ENCODE measurements at places on chromosomes 3 and 15.

- DNase-seq: no peak
Observed at GRCh38 chr3:55604402-55604801, 117.3 kb upstream of the WNT5A start.

GRCh38 chr3:129567176-129567705 lies 24.3 kb downstream of the H1-8 start:
- no peak for DNase-seq

DNA sequence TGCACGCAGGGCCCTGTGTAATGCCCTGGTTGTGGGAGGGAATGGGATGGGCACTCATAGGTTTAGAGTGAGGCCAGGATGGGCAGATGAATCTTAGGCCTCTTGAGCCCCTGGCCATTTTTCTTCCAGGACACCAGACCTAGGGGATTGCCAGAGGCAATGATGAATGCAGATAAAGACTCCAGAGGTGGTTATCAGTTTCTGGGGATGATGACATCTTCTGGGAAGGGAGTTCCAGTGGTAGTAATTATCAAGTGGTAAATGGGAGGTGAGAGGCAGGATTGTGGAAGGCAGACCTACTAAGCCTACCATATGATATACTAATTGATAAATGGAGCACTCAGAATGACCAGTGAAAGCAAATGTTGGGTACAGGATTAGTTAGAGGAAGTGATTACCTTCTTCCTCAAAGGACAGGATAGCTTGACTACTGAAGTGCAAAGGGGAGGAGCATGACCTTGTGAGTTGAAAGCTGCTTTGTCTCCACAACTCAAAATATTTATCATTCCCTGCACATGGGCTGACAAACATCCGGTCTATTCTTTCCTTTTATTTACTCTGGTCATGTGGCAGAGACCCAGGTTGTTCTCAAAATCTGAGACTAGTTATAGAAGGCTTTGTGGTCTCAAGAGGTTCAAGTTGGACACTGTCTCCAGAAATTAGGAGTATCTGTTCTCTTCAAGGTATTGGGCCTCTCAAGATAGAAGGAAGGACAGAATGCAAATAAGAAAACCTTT lies 10.2 kb upstream of the MAPK6 start:
- no peak for DNase-seq

- DNase-seq: no peak
Observed at GRCh38 chr15:59553879-59554735, 57.5 kb upstream of the GCNT3 start.

- no peak for DNase-seq
Observed at GRCh38 chr3:155663467-155664212, 81.2 kb downstream of the PLCH1 start.

DNA sequence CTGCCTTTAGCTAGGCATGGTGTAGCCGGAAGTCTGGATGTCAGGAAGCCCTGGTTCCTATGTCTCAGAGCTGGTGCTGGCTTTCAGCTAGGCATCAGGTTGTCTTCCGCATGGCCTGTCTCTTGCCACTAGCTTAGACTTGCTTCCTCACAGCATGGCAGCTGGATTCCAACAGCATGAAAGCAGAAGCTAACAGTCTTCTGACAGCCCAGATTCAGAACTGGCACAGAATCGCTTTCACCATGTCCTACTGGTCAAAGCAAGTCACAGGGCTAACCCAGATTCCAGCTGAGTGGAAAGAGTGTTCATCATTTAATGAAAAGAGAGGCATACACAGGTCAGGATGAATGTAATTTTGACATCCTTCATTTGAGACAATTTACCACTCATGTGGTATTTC lies 1050.5 kb downstream of the ROBO2 start:
- DNase-seq: no peak

- no peak for DNase-seq
Observed at GRCh38 chr3:184719709-184720108, 7.8 kb upstream of the MAGEF1 start.

DNA sequence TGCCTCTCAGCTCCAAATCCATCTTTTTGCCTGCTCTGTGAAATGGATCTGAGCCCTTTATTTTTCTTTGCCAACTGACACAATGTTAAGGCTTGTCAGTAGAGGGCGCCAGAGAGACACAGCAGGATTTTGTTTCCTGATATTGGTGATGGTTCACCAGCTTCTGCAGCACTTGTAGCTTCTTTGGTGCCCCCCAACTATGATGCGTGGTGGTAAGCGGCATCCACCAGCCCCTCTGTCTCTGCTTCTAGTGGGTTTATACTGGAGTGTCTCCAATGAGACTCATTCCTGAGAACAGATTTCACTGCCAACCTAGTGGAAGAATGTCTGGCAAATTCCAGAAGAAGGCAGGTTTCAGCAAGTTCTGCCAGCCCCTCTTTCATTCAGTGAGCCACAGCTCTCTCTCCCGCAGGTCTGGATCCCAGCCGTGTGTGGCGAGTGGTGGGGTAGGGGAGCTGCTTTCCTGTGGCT lies 471.9 kb upstream of the FRG2C start:
- DNase-seq: no peak

GRCh38 chr3:37812499-37812896 lies 49.2 kb upstream of the CTDSPL start:
- DNase-seq: no peak

- DNase-seq: no peak
Observed at GRCh38 chr3:110318108-110318507, 753.5 kb upstream of the NECTIN3 start.

DNA sequence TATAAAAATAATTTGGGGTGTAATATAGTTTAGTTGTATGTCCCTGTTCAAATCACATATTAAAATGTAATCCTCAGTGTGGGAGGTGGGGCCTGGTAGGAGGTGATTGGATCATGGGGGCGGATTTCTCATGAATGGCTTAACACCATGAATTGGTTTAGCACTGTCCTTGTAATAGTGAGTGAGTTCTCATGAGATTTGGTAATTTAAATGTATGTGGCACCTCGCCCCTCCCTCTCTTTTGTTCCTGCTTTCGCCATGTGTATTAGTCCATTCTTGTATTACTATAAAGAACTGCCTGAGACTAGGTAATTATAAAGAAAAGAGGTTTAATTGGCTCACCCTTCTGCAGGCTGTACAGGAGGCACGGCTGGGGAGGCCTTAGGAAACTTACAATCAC lies 83.9 kb downstream of the ANXA2 start:
- DNase-seq: no peak

DNA sequence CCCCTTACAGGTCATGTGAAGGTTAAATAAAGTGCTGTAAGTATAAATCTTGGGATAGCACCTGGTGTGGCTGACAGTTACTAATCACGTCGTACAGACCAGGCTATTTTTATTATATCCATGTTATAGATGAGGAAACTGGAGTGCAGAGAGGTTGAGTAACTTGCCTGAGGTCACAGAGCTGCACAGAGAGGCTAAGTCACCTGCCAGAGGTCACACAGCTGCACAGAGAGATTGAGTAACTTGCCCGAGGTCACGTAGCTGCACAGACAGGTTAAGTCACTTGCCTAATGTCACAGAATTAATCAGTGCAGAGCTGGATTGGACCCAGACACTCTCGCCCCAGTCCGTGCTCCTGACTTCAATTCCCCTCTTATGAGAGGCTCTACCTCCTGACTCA lies 171.5 kb downstream of the NUP210 start:
- no peak for DNase-seq

DNA sequence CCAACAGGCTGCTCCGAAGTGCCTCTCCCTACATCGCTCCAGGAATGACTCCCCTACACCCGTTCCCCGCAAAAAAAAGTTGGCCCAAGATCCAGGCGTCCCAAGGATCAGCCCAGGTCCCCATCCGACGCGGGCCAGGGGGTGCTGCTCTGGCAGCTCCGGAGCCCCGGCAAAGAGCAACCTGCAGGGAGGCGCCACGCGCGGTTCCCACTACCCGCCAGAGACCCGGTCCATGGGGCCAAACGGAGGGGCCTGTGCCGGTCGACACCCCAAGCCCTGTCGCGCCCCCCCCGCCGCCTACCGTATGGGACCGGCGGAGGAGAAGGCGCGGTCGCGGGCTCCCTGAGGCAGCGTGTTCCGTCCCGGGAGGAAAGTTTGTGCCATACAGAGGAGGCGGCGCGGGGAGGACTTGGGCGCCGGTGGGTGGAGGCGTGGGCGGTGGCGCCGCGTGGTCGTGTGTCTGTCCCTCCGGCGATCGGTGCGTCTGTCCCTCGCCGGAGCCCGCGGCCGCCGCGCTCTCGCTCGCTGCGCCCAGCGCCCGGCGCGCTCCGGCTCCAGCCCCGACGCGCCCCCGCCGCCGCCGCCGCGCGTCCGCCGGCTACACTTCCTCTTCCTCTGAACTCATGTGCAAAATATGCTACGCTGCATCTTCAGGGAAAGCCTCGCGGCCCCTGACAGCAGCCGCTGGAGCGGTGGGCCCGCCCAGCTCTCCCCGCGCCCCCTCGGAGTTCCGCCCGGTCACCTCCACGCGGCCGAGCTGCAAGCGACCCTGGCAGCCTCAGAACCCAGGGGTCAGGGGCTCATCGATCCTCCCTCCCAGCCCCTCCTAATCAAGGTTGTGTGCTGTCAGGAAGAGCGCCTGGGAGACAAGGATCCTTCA lies at the start of gene RFTN1:
Gene RFTN1 (minus strand): TSS at position 559 of the 880 bp plus-strand sequence. CDS start 19,830 bp downstream, outside the sequence.
- peak; percentile 26 for DNase-seq

DNA sequence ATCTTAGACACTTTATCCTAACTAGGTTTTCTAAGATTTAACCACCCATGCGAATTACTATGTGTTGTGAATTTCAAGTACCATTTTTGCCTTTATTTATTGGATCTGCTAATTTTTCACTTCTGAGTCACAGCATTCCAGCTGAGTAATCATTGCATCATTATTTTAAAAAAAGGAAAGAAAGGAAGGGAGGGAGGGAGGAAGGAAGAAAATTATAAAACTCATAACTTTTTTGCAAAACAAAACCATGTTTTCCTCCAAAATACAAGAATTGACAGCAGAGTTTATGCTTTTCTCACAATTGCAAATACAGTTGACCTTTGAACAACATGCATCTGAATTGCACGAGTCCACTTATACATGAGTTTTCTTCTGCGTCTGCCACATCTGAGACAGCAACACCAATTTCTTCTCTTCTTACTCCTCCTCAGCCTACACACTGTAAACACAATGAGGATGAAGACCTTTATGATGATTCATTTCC lies 651.4 kb upstream of the NECTIN3 start:
- no peak for DNase-seq

DNA sequence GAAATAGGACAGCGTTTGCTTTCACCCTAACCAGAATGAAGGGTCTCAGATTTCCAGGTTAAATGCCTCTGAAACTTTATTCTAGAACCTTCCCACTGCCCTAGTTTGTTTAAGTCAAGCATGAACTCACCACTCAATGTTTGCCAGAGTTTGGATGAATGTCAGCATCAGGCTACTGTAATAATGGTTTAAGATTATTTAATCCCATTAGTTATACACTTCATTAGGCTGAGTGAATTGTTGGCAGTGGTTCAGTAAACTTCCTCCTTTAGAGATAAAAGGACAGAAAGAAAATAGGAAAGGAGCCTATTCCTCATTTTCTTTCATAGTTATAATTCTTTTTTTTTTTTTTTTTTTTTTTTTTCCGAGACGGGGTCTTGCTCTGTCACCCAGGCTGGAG lies 401.9 kb upstream of the TPRG1 start:
- DNase-seq: no peak

GRCh38 chr3:50649451-50649931 lies 25.2 kb upstream of the DOCK3 start:
- no peak for DNase-seq

DNA sequence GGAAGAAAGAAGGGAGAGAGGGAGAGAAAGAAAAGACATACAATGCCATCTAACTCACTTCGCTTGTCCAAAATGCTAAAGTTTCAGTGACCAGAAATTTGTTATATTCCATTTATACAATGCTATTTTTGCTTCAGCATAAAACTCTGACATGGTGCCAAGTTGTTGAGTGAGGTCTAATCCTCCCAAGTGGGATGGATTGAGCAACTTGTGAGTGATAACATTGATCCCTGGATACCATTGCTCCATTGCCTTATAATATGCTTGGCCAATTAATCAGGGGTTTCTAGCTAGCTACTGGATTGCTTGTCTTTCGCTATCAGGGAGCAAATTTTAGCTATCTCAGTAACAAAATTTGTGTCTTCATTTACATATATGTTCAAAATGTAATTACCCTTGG lies 615.6 kb upstream of the DPPA4 start:
- no peak for DNase-seq

DNA sequence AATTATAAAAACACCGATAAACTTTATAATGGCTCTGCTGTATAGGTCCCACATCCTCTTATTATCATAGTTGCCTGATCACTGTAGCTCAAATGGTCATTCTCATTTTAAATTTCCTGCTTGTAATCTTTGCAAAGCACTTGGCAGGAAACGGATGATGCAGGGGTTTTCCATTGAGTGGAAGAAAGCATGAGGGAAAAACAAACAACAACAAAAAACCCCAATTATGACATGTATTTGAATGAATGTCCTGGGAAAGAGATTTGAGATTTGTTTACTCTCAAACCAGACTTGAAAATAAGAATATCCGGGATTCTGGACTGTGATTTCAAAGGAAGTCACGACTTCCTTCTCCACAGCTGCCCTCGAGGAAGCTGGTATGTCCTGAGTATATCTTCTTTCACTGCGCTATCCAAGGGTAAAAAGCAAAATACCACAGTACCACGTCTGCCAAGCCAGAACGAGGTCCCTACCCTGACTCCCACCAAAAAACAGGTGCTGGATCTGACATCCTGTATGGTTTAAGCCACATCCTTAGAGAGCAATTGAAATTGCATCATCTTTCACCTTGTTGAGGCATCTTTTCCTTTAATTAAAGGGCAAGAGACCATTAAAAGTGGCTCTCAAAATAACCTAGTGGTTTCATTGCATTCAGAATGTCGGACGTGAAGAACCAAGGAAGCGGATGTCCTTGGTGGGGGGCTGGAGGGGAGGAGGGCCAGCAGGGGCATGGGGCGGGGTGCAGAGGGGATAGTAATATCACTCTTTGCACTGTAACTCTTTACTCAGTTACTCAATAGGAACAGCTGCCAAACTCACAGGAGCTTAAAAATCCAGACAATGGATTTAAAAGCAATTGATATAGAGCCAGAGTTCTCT lies 13.5 kb upstream of the TIPIN start:
- no peak for DNase-seq

GRCh38 chr15:93985925-93986324 lies 245.4 kb upstream of the MCTP2 start:
- DNase-seq: no peak

DNA sequence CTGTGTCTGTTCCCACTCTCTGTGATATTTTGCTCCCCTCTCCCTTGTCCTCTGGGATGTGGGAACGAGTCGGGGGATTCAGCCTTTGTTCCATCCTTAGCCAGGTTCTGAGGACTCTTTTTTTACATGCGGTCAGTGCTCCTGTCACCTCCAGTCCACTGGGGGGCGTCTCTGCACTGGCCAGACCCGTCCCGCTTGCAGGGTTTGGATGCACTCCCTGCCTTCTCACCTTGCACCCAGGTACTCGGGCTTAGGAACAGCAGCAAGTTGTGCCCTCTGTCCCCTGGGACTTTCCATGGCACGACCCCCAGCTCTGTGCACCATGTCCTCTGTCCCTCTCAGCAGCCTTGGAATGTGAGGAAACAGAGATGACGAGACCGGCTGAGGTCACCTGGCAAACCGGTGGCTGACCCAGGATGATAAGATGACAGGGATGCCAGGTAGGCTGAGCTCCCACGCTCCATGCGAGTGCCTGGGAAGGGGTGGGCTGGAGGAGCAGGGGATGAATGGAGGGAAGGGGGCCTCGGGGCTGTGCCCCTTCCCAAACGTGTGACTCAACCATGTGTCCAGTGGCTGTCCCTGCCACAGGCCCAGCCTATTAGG lies 27.3 kb upstream of the FGD5 start:
- no peak for DNase-seq
